ENCODE measurements at places on chromosomes 3 and 15.
A peak's percentile ranks its signal among the peaks of the same experiment; 100 is the strongest.

DNA sequence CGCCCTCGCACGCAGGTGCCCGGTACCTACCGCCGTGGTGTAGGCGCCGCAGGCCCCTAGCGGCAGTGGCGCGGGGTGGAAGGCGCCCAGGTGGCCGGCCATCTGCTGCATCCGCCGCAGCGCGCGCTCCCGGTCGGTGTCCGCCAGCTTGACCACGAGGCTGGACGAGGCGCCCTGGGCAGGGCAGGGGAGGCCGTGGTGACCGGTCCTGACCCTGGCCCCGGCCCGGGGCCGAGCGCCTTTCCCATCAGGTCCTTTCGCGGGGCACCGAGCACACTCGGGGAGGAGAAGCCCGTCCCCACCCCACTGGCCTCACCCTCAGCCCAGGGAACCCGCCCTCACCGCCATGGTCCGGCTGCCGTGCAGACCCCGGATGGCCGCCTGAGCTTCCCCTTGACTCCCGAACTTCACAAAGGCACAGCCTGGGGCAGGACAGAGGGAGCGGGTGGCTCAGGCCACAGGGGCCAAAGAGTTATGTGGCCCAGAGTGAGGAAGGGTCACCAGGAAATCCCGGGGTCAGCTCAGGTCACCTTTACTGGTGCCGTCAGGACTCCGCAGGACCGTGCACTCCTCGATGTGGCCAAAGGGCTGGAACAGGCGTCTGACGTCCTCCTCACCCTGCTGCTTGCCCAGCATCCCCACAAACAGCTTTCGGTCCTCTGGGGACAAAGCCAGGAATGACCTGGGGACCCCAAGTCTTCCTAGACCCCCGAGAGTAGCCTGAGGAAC, 17.4 kb upstream of the PARP6 start:
- no peak for DNase-seq

DNA sequence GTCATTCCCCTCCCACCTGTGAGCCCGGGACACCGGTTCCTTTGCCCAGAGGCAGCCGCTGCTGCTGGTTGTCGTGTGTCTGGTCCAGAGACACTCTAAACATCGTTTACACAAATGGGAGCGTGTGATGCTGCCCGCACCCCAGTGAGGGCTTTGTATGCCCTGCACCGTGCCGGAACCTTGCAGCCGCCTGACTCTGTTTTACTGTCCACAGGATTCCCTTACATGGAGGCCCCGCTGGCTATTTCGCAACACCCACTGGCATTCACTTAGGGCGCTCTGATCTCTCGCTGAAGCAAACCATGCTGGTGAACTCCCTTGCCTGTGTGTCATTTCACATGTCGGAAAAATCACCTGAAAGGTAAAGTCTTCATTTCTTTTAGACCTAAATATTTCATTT, 100.8 kb upstream of the SLC6A6 start:
- no peak for DNase-seq

DNA sequence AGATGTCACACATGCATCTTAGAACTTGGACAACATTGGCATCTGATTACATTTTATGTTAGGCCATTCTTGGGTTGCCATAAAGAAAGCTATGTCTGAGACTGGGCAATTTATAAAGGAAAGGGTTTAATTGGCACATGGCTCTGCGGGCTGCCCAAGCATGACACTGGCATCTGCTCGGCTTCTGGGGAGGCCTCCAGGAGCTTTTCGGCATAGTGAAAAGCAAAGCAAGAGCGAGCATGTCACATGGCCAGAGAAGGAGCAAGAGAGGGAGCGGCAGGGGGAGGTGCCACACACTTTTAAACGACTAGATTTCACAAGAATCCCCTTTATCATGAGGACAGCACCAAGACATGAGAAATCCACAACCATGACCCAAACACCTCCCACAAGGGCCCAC, 11.3 kb downstream of the RYR3 start:
- no peak for DNase-seq

DNA sequence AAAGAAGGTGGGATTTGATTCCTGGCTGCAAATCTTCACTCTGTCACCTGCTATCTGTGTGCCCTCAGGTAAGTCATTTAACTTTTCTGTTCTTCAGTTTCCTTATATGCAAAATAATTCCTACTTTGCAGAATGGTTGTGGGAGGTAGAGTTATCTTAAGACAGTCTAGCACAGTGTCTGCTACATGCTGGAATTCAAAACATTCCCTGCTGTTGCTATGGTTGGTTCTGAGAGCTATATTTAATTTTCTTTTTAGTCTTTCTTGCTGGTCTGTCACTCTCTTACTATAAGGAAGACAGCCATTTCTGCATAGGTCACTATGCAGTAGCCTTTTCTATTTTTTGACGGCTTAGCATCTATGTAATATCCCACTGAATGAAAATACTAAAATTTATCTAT, 4.0 kb upstream of the ADPGK start:
- no peak for DNase-seq

DNA sequence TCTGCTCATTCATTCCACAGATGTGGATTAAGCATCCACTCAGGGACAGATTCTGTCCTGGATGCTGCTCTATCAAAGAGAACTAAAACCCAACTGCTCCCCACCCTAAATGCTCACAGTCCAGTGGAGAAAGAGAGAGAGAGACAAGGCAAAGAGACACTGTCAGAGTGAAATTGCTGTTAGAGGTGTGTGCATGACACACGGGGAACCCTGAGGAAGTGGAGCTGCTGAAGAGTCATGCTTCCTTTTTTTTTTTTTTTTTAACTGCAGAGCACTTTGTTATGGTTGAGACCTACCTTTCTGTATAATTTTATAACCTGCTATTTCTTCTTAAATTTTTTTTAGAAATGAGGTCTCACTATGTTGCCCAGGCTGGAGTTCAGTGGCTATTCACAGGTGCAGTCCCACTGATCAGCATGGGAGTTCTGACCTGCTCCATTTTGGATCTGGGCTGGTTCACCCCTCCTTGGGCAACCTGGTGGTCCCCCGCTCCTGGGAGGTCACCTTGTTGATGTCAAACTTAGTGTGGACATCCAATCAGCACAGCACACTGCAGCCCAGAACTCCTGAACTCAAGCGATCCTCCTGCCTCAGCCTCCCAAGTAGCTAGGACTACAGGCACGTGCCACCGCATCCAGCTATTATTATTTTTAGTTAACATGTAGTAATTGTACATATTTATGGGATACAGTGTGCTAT, 18.2 kb upstream of the PSTPIP1 start:
- no peak for DNase-seq

DNA sequence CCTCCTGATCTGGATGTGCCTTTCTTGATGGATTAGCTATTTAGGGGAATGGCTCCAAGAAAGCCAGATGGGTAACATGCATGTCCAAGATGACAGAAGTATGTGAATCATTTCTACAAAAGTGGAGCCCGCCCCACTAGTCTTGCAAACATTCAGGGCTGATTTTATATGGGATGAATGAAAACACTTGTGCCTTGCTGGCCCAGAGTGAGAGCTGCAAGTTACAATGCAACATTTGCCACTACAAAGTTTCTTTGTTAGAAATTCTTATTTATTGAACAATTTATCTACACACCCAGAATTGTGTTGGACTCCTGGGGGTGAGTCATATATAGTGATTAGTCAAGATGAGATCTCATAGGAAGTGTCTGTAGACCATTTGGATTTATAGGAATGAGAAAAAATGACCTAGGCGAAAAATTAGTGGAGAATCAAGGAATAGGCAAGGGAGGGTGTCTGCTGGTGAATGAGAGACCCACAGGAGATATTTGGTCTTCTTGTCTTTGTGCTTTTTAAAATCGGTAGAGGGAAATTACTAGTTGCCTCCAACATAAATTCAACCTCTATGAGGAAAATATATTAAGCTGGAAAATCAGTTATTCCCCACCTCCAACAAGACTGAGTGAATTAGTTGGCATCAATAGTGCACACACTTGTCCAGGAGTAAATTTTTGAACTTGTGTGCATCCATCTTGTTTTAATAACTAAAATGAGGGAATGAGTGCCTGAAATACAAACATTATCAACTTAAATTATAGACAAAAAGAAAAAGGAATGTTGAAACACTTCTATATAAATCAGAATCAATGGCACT, 53.5 kb upstream of the DCBLD2 start:
- no peak for DNase-seq

GRCh38 chr15:69780374-69780773, 317.3 kb downstream of the TLE3 start:
- no peak for DNase-seq

DNA sequence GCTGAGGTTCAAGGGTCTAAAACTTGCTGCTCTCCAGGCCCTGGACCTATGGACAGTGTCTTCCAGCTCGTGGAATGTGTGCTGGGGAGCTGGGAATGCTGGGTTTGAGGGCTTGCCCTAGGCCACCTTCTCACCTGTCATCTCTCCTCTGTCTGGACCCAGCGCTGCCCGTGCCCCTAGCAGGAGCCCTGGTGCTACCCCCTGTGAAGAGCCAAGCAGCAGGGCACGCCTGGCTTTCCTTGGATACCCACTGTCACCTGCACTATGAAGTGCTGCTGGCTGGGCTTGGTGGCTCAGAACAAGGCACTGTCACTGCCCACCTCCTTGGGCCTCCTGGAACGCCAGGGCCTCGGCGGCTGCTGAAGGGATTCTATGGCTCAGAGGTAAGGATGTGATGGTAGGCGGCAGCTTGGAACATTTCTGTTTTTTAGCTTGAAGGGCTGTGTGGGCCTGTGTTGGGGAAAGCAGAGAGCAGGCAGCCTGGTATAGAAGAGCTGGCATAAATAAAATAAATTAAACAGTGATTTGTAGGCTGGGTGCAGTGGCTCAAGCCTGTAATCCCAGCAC, 5.1 kb downstream of the CHRD start:
- no peak for DNase-seq

DNA sequence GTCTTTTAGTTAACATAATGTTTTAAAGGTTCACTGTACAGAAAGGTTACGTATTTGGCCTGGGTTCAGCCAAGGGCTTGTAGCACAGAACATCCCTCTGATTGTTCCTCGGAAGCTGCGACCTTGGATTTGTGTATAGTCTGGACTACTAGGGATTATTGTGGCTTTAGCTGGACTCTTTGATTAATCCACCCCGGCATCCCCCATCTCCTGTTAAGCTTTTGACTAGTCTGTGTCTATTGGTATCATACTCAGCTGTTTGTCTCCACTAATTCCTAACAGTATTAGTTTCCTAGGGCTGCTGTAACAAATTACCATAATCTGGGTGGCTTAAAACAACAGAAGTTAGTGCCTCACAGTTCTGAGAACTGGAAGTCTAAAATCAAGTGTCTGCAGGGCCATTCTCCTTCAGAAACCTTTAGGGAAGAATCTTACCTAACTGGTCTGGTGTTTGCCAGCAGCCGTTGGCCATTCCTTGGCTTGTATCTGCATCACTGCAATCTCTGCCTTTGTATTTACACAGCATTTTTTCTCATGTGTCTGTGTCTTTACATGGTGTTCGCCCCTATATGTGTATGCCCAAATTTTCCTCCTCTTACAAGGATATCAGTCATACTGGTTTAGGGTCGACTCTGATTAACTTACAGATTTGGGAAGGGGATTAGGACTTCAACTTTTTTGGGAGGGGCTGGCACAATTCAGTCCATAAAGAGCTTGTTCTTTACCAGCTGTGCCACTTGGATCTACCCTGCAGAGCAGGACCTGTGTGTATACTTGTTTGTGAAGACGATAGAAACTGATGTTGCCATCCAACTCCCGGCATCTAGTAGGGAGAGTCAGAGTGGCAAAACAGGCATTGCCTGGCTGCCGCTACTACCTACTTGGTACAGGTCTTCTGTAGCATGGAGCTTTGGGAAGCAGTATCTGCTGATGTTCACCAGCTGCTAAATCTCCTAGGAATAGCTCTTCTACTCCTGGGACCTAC, 117.8 kb downstream of the UBE2E2 start:
- no peak for DNase-seq

DNA sequence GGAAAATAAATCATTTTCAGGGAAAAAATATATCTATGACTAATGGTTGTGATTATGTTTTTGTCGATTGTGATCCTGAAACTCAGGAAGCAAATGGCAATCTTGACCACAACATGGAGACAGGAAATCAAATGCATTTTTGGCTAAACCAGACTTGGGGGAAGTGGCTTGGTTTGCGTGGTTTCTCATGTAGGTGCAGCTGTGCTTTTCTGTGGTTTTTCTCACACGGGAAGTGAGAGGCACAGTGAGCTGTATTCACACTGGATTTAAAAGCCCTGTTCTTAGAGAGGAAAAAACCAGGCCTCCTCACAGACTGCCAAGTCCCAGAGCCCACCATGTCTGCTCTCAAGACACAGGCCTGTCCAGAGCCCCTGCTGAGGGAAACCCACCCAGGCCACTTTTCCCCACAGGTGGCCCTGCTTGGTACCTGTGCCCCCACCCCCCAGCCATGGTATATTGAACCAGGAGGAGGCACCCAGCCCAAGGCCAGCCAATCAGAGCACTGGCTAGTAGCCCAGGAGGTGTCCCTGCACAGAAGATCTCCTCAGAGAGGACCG, 46.1 kb downstream of the BTD start:
- peak; percentile 62 for DNase-seq

DNA sequence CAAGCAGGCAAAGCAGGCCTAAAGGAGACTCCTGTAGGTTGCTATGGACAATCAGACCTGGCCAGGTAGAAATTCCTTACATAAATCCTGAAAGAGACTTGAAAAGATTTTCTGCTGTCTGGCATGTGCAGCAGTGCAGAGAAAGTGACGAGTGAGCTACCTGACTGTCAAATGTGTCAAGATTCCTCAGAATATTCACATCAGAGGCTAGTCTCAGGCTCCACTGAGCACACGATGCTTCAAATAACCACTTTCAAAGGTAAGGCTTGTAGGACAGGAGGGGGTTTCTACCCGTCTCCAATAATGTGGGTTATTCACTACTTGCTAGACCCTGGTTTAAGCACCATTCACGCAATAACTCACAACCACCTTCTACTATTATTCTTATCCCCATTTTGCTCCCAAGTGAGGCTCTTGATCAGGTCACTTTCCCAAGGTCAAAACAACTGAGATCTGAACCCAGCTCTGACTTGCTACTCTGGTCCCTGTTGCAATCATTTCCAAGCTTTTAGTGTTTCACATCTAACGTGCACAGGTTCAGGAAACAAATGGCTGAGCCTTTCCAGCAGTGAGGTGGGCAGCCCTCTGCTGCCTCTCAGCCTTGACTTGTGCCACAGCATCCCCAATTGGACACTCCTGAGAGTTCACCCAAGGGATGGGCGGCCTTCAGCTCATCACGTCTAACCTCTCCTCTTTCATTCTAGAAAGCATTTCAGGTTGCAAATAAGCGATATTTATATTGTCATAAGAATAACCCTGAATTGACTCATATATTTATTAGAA, 329.9 kb upstream of the WNT5A start:
- DNase-seq = no peak

- no peak for DNase-seq
These were observed 46.1 kb downstream of the ROPN1B start for GRCh38 chr3:126015075-126015474.

DNA sequence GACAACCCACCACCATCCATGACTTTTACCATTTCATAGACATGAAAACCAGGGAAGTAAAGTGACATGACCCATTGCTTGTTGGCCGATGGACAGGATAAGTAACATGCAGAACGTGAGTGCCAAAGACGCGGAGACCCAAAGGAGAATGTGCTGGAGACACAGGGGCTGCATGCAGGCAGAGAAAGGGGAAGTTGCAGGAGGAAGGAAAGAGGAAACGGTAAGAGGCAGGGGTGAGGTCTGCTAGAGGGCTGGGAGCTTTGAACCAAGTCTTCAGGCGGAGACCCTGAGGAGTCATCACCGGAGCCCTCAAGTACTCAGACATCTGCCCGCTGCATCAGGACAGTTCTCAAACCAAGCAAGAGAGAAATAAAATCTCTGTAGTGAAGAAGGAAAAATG, 34.9 kb downstream of the MAGEF1 start:
- DNase-seq = no peak
